ENCODE measurements at places on chromosomes 11 and 22. TPM values are rescaled to one million over a fixed set of nuclear protein-coding genes. Genes with fewer than 3 reads are reported as not detected.

F2 gene
- not detected for total RNA-seq

- no peak overlapping the region for H3K4me3 ChIP-seq
- no peaks in the 10 kb centered on the region for H3K36me3 ChIP-seq
- no peaks in the 10 kb centered on the region for H3K27me3 ChIP-seq
- H3K4me1 ChIP-seq: no peaks in the 10 kb centered on the region
These were observed 104.3 kb downstream of the KIF18A start for GRCh38 chr11:28003615-28004014.

DNA sequence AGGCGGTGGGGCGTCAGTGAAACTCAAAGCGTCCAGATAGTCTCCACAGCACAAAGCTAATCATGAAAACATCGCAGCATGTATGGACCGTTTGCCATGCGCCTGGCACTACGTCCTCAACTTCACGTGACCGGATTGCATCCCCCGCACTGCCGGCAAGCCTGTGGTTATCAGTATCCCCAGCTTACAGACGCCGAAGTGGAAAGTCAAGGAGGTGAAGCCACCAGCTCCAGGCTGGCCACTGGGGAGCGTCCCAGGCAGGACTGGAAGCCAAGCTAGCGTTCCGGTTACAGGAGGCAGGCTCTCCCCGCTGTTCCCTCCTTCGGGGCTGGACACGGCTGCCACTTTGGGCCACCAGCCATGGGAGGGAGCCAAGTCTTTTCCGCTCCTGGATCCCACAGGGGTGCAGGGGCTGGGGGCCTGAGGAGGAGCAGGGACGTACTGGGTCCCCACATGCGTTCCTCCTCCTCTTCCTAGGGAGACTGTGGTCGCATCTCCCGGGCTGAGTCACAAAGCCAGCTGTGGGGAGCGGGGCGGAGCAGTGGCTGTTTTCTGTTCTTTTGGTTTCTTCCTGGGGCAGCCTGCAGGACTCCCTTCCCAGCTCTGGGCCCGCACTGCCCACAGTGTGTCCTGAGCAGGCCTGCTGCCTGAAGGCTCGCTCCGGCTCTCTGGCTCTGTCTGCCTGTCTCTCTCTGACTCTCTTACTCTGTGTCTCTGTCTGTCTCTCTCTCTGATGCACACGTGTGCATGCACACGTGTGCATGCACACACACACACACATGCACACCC, 4.3 kb upstream of the OSBPL5 start:
- peaks cover 26% of the 10 kb centered on the region for H3K4me1 ChIP-seq
- H3K4me3 ChIP-seq: peak overlapping the region; percentile 27
- peaks cover 28% of the 10 kb centered on the region for H3K27me3 ChIP-seq
- no peaks in the 10 kb centered on the region for H3K36me3 ChIP-seq
- no peak for DNase-seq

GRCh38 chr11:8004008-8004407, 16.9 kb downstream of the EIF3F start:
- H3K4me1 ChIP-seq: no peaks in the 10 kb centered on the region
- no peak overlapping the region for H3K27ac ChIP-seq
- H3K27me3 ChIP-seq: no peaks in the 10 kb centered on the region
- no peak overlapping the region for H3K4me3 ChIP-seq
- no peak for DNase-seq

ANGPTL5 gene
- not detected for total RNA-seq

- no peak overlapping the region for H3K27ac ChIP-seq
- H3K4me3 ChIP-seq: no peak overlapping the region
- no peaks in the 10 kb centered on the region for H3K27me3 ChIP-seq
- DNase-seq: no peak
- no peaks in the 10 kb centered on the region for H3K4me1 ChIP-seq
These were observed 822.9 kb downstream of the BRD1 start for GRCh38 chr22:49004484-49005399.

DNA sequence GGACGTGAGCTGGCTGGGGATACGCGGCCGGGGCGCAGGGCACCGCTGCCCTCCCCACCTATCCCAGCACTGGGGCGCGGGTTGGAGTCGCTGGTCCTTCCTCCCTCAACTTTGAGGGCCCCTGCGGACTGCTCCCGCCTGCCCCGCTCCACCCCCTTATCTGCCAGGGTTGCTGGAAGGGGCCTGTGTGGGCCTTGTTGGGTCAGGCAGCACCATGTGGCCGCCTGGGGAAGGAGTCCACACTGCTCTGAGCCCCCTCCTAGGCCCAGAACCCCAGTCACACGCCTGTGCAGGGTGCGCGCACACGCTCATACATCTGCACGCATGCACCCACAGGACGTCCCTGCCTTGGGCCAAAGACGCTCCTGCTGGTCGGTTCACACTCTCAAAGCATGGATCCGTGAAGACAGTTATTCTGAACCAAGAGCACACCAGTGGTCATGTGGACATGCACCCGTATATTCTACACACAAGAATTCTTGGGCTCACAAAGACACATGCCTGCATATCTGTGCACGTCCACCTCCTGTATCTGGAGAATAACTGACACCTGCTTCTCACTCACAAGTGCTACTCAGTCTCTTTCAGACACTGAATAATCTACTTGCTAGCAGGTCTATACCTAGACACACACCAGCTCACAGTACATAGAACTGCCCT, 710 bp downstream of the TUB start:
- peaks cover 10% of the 10 kb centered on the region for H3K4me1 ChIP-seq
- no peak overlapping the region for H3K27ac ChIP-seq
- no peaks in the 10 kb centered on the region for H3K36me3 ChIP-seq

DNA sequence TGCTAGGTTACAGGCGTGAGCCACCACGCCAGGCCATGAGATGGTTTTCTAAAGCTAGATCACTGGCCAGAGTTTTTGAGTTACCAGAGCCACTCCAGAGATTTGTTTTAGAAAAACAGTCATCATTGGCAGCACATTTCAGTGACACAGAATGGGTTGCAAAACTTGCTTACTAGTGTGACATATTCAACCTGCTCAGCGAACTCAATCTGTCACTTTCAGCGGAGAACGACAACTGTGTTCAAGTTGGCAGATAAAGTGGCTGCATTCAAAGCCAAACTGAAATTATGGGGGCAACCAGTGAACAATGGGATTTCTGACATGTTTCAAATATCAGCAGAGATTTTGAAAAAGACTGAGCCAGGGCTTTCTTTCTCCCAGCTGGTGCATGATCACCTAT, 456.3 kb upstream of the ISX start:
- no peak for DNase-seq
- no peak overlapping the region for H3K27ac ChIP-seq
- no peak overlapping the region for H3K4me3 ChIP-seq

DNA sequence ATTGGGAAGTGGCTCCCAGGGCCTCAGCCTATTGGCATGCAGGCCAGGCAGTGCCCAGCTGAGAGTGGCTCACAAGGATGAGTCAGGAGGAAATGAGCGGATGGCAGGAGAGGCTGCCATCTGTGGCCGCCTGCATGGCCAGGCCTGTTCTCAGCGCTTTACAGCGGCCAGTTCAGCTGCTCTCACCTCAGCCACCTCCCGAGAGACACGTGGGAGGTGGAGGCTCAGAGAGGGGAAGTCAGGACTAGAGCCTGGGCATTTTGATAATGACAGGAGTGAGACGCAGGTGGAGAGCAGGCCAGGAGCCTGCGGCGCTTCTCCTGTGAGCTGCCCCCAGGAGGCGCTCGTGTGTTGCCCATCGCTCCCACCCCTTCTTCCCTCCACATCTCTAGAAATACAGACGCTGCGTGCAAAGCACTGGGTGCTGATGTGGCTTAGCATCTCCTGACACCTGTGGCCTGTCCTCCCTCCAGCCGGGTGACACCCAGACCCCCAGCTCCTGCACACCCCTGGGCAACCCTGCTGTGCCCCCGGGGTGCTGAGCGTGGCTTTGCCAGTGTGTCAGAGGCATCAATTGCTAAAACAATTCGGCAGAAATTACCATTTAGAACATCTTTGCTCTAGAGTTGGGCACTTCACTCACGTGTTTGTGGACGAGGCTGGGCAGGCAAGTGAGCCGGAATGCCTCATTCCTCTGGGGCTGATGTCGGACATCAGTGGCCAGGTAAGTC, 21.4 kb upstream of the PANX2 start:
- H3K36me3 ChIP-seq: no peaks in the 10 kb centered on the region
- peaks cover 6% of the 10 kb centered on the region for H3K4me1 ChIP-seq
- no peaks in the 10 kb centered on the region for H3K27me3 ChIP-seq
- H3K4me3 ChIP-seq: no peak overlapping the region
- peak; percentile 71 for DNase-seq

DNA sequence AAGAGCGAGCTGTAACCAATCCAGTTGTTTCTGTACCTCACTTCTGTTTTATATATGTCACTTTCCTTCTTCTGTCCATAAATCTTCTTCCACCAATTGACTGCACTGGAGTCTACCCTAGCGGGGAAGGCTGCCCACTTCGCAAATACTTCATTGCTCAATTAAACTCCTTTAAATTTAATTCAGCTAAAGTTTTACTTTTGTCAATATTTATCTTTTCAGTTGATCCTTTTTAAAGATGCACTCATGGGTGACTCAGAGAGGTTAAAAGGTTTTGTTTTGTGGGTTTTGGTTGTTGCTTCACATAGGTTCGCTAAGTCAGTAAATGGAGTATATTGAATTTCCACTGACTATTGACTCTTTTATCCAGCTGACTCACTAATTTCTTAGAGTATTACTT, 597.2 kb downstream of the DLG2 start:
- no peak overlapping the region for H3K4me3 ChIP-seq
- DNase-seq: no peak
- no peak overlapping the region for H3K27ac ChIP-seq
- H3K36me3 ChIP-seq: no peaks in the 10 kb centered on the region
- H3K4me1 ChIP-seq: no peaks in the 10 kb centered on the region
- H3K27me3 ChIP-seq: no peaks in the 10 kb centered on the region

TRIM51 gene
- not detected for total RNA-seq

IGLL5 gene
- total RNA-seq: not detected

- no peaks in the 10 kb centered on the region for H3K36me3 ChIP-seq
- peaks cover 33% of the 10 kb centered on the region for H3K4me1 ChIP-seq
- H3K27ac ChIP-seq: peak overlapping the region; percentile 98
These were observed 58.2 kb upstream of the FTH1 start for GRCh38 chr11:62025487-62026105.

ZFTA gene
- 0.95 TPM for total RNA-seq

KCNK4 gene
- total RNA-seq: not detected

GRCh38 chr22:32574958-32575910, 100.6 kb downstream of the FBXO7 start:
- no peak overlapping the region for H3K27ac ChIP-seq
- no peaks in the 10 kb centered on the region for H3K36me3 ChIP-seq
